ENCODE measurements at places on chromosomes 13 and 19. TPM values are rescaled to one million over a fixed set of nuclear protein-coding genes. Genes with fewer than 3 reads are reported as not detected.

DNA sequence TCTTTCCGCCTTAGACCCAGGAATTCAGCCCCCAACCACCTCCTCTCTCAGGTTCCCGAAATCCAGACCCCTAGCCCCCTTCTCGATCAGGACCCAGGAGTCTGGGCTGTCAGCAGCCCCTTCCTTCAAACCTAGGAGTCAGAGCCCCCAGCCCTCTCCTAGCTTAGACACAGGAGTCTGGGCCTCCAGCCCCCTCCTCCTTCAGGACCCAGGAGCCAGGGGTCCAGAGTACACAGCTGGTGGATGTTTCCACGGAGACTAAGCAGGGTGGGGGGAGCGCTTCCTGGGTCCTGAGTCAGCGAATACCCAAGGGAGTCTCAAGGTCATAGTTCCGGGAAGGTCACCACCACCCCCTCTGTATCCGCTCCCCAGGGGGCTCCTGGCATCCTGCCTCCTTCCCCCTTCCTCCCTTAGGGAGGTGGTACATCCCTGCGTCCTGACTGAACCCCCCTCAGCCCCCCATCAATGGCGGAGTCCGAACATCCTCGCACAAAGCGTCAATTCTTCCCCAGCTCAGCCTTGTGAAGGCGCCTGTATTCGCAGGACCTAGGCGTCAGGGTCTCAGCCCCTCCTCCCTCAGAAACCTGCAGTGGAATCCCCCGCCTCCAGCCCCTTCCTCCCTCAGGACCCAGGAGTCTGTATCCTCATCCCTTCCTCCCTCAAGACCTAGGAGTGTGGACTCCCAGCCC is 4.6 kb downstream of the CADM4 start:
- DNase-seq: no peak

GRCh38 chr19:55068950-55069864 is 6.3 kb upstream of the RDH13 start:
- no peak for DNase-seq

- no peak for DNase-seq
Measured at GRCh38 chr19:9673912-9674662, 813 bp downstream of the ZNF562 start.

- DNase-seq: no peak
Measured at GRCh38 chr13:111490611-111491010, 170.2 kb downstream of the TEX29 start.

GRCh38 chr13:103196356-103196755 is 130.1 kb upstream of the SLC10A2 start:
- no peak for DNase-seq

Gene DLEU7
- not detected for total RNA-seq

Gene LRP3
- 2.1 TPM for total RNA-seq

Gene TTC9B
- not detected for total RNA-seq
